Thoracic aorta (tissue), 2 donors: ENCODE measurements at places on chromosomes 6 and 20.

DNA sequence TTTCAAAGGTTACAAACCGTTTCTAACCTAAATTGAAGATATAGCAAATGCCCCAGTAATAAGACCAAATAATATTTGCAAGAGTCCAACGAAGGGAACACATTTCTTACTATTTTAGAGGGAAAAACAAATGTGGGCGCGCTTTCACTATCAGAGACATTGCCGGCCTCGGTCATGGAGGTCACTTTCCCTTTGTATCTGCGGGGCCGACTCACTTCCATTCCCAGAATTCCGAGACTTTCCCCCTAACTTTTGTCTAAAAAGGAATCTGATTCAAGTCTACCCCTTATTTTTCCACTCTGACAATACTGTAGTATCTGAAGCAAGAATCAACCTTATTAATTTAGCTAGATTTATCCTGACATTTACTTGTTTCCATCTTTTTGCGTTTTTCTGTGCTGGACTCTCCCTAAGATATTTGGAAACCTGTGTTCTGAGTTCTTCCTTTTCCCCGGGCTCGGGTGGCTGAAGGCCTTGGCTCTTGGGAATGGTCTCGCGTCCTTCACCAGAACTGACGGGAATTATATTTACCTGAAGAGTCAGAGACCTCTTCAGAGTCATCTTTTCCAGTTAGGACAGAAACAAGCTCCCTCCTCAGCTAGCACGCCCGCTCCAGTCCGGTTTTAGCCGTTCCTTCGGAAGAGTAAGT, 71.8 kb upstream of the ZNF184 start:
- DNase-seq, result no peak

DNA sequence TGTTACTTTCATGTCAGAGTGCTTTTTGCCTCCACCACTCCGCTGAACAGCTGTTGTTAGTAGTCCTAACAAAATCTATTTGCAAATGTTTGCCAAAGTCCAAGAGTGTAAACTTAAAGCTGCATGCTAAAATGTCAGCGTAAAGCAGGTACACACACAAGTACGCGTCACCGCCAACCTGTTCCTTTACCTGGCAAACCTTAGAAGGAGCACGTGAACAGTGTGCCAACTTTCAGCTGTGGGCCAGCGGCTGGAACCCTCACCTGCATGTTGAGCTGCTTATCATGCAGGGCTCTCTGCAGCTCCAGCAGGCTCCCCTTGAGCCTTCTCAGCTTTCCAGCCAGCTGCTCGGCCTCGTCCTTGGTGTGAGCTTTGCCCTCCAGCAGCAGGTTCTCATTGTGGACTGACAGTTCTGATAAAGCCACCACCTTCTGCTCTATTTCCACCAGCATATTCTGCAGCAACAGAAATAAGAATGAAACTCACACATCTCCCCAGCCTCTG, 359.3 kb downstream of the SYNE1 start:
- no peak for DNase-seq

DNA sequence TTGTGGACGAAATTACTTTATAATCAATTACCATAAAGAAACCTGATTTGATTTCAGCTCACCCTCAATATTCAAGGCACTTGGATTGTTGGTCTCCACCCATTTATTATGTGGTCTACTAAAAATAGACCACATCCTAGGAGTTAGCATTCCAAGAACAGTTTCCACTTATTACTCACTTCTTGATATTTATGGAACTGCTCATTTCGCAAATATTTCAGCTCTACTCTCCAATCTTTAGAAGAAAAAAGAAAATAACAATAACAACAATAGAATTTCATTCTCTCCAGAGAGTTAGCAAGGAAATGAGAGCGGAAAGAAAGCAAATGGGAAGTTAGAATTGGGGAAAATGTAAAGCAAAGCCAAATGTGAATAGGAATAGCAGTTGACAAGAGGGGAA, 26.2 kb upstream of the HDAC2 start:
- no peak for DNase-seq

DNA sequence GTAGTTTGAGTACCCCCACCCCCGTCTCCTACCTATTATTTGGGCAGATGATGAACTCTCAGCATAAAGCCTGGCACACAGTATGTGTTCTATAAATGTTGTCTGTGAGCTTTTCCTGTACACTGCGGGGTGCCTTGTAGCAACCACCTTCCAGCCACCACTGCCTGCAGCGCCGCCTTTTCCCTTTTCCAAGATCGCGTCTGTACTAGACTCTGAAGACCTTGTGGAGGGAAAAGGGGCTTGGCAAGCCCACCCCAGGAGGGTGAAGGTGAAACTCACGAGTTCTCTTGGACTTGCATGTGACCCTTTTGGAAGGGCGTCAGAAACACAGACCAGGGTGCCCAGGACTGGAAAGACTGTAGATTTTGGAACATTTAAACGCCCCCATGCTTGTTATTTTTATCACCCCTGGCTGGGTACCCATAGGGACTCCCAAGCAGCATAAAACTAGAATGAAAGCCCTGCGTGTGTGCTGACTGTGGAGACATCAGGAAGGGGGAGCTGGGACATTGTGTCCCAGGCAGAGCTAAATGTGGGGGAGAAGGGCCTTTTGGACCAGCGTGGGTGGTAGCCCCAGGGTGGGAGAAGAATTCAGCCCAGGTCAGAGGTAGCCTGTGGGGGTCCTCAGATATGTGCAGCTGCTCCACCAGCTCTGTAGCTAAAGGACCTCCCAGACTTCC, 8.3 kb downstream of the BAK1 start:
- DNase-seq, result no peak

DNA sequence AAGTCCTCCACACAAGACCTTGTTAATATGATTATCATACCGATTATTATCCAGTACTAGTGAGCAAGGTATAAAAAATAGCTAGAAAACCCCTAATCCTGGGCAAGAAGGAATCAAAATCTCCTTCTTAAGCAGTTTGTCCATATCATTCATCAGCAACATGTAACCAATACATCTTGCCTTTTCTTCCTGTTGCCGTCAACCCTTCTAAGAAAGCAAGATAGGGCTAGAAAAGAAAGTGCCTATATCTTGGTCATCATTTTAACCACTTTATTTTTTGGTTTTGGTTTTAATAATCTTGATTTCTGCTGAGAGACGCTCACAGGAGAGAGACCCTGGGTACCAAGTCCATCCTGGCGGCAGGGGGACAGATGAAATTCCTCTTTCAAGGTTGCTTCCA, 27.2 kb upstream of the PREX1 start:
- DNase-seq, result no peak

DNA sequence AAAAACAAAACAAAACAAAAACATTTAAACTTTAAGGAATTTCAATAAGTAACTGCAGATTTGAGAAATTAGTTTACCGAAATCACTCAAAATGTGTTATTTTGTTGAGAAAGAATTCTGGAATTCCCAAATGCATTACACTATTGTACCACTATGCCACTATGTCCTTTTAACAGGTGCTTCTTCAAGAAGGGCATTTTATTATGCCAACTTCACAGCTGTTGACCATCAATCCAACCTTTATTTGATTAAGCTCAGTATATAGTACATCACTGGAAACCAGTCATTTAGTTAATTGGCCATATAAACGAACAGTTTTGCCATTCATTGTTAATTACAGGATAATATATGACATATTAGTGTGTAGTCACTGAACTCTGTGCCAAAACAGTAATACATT, 221.7 kb downstream of the ARHGAP18 start:
- no peak for DNase-seq

DNA sequence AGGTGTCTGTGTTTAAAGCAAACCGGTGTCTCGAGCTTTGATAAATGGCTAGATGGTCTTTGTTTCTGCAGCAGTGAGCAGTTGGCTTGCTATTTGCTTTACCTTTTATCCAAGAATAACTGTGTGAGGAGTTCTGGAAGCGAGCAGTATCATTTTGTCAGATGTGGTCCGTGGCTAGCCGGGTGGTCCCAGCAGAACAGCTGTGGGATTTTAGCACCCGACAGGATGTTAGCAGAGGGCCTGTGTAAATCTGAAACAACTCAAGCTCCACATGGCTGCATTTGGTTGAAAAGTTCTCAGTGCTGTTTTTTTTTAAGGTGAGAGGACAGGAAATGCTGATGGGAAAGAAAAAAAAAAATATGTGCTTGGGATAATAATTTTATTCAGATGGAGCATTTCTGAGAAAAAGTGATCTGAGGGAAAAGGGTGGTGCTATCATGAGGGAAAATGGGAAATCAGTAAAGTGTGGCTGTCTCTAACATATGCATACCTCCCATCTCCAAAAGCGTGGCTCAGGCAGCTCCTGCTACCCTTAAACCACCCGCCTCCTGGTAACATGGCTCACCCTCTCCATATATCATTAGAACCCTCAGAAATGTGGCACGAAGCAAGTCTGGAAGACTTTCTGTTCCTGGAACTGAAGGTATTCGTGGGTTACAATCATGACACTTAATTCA, 215.4 kb downstream of the TSHZ2 start:
- DNase-seq, result no peak

GRCh38 chr20:50680105-50680960, 11.0 kb downstream of the RIPOR3 start:
- no peak for DNase-seq

GRCh38 chr6:53910834-53911233, 116.0 kb downstream of the LRRC1 start:
- no peak for DNase-seq

DNA sequence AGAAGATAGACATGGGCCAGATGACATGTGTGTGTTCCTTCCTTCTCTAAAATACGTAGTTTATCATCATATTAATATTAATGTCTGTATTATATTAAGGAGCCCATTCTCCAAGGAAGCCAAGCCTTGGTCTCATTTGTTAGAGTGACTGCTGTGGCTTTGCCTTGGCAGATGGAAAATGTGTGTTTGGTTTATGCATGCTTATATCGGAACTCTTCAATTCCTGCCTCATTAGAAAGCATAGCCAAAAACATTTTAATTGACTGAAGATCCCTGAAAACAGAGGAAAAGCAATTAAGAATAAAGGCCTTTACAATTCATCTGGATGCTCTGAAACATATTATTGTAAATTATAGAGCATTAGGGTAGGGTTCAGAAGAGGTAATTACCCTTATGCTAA, 106.4 kb downstream of the COL9A1 start:
- DNase-seq, result no peak

DNA sequence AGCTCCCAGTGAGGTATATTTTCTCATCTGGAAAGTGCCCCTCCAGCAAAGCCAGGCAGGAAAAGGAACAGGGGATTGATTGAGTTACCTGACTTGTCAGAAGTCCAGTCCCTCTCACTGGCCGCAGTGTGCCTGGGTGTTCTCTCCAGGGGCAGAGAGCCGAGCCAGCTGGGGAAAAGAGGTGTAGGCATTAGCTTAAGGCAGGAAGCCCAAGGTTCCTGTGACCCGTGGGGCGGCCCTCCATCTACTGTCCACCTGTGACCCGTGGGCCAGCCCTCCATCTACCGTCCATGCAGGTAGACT, 2.7 kb downstream of the PSMG4 start:
- DNase-seq, result no peak

GRCh38 chr20:57601211-57601570, 19.0 kb downstream of the ZBP1 start:
- DNase-seq, result no peak

DNA sequence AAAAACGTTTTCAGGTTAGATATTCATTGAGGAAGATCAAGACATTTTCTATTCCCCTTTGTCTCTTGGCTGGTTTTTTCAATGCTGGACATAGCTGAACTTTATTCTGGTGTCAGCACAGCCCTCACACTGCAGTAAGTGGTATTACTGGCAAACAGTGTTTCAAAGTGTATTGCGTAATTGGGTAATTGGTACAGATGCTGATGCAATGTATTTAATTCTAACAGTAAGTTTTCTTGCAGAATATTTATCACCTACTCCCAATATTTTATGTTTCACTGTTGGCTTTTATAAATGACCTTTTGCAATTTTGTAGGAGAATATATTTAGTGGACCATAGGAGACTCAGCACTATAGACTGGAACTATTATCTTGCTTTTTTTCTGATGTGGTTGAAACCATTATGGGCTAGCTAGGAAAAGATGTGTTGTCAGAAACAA, 287.6 kb upstream of the SOX4 start:
- no peak for DNase-seq

GRCh38 chr20:60144404-60144803, 186.2 kb downstream of the CDH26 start:
- no peak for DNase-seq

DNA sequence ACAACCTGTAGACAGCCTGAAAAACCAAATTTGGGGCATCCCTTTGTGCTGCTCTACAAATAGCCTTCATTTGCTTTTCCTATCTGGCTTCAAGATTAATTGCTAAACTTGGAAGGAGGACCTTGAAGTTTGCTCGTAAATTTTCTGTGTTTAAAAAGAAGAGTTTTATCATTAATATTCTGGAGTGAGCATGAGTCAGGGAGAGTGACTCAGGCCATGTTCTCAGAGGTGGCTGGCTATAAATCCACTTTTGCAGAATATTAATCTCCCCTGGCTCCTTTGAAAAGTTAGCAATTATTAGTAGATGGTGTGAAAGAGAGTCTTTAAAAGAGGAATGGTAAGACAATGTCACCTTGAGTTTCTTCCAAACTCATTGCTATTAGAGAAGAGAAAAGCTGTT, 91.0 kb downstream of the ANKEF1 start:
- no peak for DNase-seq

DNA sequence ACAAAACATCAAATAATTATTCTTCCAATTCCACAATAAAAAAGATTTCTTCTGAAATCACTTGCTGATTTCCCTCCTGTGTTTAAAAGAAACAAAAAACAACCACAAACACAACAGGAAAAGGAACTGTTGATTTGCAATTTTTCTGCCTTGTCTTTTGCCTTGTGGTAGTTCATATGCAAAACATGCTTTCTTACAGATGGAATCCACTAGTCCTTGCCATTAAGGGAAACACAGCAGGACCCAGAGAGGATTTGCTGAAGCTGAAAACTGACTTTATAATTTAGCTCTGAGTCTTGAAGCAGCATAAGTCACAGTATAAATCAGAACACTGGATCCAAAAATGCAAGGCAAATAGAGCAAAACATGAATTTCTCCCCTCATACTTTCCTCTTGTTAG, 328.8 kb downstream of the PHF3 start:
- DNase-seq, result no peak

DNA sequence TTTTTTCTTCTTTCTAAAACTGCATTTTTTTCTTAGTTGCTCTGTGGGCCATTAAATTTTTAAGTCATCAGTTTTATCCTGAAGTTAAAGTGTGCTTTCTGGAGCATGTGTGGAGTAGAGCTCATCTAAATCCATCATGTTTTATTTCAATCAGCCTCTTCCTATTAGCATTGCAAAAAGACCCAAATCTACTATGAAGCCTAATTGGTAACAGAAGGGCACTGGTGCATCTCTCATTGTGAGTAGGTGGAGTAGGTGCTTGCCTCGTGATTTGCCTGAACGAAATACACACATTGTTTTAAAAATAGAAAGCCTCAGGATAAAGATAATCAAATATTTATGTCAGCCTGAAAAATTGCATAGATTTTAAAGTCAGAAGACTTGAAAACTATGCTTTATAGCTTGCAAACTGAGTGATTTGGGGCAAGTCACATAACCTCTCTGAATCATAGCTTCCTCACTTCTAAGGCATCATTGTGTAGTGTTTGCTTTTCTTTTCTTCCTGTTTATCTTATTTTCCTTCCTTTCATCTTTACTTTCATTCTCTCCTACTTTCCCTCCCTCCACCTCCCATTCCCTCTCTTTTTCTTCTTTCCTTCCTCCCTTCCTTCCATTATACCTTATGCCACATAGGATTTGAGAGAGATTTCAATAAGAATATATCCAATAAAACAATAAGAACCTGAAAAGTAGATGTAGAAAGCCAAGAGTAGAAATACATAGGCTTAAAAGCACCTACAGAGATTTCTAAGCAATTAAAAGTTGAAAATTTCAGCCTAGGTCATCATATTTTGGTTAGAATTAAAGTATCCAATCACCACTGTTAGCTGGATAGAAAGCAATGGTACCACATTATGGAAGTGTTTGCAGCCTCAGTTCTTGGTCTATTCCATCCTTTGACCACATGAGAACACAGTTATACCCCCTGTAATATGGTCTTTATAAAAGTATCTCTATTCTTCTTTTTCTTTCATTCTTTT, 49.6 kb upstream of the RNF146 start:
- no peak for DNase-seq
